Effector CD8-positive, alpha-beta T cell (primary cell): ENCODE measurements at places on chromosomes 11 and 22.

DNA sequence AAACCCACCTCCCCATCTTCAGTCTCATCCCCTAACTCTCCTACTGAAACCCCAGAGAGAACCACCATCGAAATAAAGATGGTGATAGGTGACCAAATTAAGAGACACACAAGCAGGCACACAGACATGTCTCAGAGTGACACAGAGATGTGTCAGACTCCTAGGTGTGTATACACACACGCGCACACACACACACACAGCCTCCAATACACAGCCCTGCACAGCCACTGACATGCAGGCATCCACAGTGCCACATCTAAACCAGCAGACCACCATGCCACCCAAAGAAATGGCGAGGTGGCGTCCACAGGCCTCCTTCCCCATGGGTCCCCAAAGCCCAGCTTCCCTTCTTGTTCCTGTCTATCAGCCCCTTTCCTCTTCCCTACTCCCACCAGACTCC lies 27.4 kb downstream of the NRXN2 start:
- DNase-seq: no peak

DNA sequence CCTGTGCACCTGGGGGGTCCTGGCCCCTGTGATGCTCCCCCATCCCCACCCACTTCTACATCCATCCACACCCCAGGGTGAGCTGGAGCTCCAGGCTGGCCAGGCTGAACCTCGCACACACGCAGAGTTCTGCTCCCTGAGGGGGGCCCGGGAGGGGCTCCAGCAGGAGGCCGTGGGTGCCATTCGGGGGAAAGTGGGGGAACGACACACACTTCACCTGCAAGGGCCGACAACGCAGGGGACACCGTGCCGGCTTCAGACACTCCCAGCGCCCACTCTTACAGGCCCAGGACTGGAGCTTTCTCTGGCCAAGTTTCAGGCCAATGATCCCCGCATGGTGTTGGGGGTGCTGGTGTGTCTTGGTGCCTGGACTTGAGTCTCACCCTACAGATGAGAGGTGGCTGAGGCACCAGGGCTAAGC lies 20.0 kb upstream of the TALDO1 start:
- DNase-seq: no peak

DNA sequence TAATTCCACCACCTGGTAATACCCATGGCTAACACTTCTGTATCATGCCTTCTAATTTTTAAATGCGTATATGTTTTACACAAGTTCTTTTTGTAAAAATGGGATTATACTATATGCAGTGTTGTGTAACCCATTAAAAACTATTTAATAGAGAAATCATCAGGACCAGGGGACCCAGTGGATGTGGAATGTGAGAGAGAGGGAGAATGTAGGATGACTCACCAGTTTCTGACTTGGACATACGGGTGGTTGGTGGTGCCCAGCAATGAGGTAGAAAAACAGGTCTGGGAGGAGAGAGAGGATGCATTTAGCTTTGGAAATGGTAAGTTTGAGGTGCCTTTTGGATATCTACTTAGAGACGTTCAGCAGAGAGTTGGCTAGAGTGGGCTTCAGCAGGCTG lies 112.0 kb upstream of the TBCEL start:
- DNase-seq: no peak

DNA sequence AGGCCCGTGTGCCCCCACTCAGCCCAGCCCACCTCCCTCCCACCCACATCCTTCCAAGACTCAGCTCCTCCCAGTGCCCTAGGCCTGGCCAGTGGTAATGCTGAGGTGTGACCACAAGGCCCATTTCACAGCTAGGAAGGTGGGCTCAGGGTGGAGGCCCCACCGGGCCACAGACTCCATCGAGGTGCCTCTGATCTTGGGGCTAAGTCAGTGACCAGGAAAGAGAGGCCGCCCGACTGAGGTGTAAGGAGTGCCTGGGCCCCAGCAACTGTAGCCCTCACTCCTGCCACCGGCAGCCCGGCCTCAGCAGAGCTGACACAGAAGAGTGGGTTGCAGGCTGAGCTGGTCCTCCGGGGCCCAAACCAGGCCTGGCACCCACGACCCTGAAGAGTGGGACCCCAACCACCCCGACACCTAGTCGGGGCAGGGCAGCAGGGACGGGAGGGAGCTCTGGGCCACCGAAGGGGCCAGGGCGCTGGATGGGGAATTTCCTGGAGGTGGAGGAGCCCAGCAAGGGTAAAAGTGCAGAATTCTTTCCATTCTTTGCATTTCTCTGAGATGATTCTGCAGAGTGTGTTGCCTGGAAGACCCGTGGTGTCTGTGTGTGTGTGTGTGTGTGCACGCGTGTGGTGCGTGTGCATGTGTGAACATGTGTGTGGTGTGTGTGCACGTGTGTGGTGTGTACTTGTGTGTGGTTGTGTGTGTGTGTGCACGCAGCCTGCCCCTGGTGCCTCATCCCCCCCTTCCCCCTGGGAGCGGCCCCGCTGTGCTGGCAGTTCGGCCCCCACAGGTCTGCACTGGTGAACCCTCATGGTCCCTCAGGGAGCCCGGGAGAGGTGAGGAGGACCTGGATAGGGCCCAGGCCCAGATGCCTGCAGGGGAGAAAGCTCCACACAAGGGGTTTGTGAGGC lies 8.3 kb upstream of the PIM3 start:
- DNase-seq: no peak

DNA sequence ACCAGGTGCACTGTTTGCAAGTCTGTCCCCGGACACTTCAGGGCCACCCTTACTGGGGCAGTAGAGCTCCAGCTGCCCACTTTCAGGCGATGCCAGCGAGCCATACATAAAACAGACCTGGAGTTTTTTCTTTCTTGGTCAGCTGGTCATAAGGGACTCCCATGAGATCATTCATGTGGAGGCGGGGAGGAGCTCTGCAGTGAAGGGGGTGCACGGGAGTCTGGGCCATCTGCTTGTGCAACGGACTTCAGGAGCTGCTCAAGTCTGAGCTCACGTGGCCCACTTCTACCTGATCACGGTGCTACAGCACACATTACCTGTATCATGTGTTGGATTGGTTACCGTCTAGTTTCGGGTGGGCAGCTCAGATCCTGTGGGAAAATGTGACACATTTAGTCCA lies 9.2 kb upstream of the MRGPRF start:
- DNase-seq: no peak

DNA sequence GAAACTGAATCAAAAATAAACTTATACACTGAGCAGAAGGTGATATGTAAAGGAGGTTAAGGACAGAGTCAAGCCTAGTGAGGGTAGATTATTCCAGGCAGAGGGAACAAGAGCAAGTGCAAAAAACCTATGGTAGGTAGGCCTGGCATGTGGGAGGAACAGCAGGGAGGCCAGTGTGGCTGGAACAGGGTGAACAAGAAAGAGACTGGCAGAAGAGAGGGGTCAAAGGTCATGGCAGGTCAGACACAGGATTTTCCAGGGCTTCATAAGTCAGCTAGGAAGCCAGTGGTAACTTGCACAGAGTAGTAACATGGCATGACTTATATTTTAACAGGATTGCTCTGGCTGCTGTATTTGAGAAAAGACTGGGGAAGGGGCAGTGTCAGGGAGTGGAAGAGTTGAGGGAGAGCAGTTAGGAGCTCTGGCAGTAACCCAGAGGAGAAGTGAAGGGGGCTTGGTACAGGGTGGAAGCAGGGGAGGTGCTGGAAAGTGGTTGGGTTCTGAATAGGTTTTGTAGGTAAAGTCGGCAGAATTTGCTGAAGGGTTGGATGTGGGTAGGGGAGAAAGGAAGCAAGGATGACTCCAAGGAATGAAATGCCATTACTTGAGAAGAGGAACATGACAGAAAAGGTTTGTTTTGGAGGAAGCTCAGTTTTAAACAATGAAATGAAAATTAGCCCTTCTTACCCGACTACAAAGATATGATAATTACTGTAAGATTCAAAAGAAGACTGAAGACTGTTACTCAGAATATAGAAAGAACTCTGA lies 86.2 kb downstream of the ZNRF3 start:
- no peak for DNase-seq

- no peak for DNase-seq
Measured at GRCh38 chr22:46504584-46504983, 32.8 kb downstream of the CELSR1 start.

- no peak for DNase-seq
Measured at GRCh38 chr11:36628765-36629244, 30.8 kb upstream of the RAG2 start.

GRCh38 chr11:30377347-30377746 lies 54.4 kb downstream of the ARL14EP start:
- no peak for DNase-seq

DNA sequence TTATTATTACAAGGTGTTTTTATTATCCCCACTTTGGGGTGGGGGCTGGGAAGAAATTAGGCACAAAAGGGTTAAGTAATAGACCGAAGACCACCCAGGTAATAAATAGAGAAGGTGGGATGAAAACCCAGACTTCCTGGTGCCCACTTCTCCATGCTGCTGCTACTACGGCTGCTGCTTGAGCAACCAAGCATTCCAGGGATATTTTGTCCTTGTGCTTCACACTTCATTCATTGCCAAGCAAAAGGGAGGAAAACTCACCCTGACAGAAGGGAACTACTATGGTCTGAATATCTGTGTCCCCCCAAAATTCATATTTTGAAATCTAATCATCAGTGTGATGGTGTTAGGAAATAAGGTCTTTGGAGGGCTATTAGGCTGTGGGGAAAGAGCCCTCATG lies 470.9 kb upstream of the API5 start:
- no peak for DNase-seq

DNA sequence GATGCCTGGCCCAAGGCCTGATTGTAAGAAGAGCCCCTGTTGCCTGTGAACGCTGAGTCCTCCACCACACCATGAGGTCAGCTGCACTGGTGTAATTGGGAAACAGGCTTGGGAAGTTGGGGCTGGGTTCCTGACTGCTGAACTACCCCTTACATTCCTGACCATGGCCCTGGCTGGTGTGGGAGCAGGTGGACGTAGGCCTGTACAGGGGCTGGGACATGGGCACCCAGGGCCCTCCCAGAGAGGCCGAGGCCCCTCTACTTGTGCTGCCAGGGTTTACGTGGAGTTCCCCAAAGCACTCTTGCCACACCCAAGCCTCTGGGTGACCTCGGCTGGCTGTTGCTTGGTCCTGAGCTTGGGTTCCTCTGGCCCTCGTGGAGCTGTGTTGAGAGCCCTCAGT lies 5.4 kb downstream of the RELT start:
- no peak for DNase-seq

GRCh38 chr11:43130616-43131015 lies 181.2 kb upstream of the API5 start:
- DNase-seq: no peak

- DNase-seq: no peak
Measured at GRCh38 chr11:76772100-76772782, 10.9 kb upstream of the TSKU start.

DNA sequence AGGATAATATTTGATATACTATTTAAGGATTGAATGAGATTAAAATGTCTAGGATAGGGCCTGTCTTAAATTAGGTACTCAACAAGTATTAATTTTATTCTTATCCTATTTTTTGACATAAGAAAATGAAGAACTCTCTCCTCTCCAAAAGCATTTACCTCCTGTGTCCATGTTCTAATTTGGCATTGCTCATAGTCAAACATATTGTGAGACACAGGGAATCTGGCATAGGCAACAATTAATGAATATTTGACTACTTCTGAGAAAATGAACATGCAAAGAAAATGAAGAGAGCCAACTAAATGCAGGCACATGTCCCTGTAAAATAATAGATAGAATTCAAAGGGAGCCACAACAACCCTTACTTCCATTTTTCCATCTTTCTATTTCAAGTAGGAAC lies 198.5 kb upstream of the C11orf87 start:
- DNase-seq: no peak

DNA sequence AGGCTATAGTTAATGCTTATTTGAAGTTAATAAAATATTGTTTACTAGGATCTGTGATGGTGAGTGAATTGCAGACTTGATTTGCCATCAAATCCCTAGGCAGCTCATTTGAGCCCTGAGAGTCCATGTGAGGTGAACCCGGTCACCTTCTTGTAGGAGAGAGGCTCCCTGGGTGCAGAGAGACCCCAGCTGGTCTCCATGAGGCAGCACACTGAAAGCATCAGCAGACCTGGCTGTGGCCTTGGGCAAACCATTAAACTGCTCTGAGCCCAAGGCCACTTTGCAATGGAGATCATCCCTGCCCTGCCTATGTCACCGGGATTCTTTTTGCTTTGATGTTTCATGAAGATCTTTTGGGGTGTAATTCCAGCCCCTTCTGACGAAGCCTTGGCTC lies 125.2 kb downstream of the MICAL2 start:
- no peak for DNase-seq

DNA sequence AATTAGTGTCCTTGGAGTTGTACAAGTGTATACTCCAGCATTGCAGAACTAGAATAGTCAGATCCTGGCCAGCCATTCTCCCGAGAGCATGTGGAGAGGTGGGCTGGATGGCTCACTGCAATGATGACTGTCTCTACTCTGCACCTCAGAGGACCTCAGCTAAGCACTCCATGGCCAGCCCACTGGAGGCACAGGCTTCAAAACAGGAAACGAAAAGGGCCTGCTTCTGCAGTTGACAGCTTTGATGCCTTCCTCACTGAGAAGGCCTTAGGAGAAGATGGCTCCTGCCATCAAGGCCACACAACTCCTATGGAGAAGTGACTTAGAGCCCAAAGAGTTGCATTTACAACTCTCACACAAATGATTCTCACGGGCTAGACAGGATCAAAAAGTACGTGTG lies 9.1 kb downstream of the POLD4 start:
- no peak for DNase-seq

DNA sequence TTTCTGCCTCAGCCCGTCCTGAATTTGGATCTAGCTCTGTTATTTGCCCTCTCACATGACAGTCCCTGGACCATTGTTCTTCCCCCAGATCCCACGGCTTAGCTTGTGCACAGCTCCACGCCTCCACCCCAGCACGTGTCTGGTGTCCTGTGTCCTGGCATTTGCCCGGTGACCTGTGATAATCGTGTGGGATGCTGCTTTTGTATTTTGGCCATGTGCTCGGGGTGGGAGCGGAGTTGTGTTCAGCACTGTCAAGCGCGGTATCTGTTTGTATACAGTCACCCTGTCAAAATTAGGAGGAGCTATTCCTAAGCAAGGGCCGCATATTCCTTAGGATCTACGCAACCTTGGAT lies 11.9 kb downstream of the ADAMTS8 start:
- no peak for DNase-seq

DNA sequence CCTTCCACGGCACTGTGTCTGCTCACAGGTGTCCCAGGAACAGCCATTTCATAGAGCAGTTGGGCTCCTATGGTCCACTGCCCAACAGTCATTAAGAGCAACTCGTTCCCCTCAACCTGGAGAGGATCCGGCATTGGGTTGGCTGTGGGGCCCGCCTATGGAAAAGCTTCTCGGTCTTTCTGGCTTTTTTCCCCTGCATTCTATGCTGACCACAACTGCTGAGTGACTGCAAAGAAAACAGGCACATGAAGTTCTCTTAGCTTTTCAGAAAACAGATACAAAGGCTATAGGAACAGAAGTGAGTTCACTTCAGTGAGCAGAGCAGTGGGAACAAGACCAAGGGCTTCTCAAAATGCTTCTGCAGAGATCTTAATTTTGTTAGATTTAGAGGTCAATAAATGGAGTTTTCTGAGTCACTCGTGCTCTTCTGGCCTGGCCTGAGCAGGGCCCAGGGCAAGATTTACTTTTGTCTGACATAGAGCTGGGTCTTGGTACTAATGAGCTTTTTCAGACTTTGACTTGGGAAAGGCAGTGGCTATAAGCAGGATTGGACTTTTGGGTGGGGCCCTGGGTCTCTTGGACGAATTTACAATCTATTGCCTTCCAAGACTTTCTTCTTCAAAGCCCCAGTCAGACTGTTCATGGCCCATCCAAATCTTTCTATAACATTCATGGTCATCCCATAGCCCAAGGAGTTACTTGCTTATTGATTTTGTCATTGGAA lies 13.6 kb upstream of the APOL5 start:
- no peak for DNase-seq

GRCh38 chr22:30214703-30215407 lies 31.7 kb downstream of the LIF start:
- DNase-seq: no peak

- no peak for DNase-seq
Measured at GRCh38 chr11:12290477-12290922, 86.9 kb upstream of the PARVA start.
